ENCODE measurements at places on chromosomes 3 and 15. TPM values are rescaled to one million over a fixed set of nuclear protein-coding genes. Genes with fewer than 3 reads are reported as not detected.
A peak's percentile ranks its signal among the peaks of the same experiment; 100 is the strongest.

DNA sequence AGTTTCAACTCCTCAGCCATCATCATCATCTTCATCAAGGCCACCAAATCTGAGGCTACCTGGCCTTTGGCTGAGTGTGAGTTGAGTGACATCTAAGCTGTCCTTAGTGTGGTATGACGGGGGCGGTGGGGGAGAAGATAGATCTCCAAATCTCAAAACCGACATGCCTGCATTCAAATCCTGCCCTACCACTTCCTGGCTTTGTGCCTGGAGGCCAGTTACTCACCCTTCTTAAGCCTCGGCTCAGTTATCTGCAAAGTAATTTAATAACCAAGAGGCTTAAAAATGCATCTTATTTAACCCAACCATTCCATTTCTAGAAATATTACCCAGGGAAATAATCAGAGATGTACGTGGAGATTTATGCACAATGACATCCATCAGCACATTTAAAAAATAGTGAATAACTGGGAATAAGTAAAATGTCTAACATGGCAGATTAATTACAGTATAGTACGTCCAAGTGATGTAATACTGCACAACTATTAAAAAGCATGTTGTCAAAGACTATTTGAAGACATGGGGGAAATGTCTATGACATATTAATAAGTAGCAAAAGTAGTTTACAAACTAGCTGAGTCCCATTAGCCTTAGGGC is 167.4 kb downstream of the NTRK3 start:
- no peak for DNase-seq

- peak; percentile 50 for DNase-seq
These were observed at the start of gene DRD3 for GRCh38 chr3:114178770-114179368. Gene DRD3 (minus strand): TSS chr3:114179052. CDS start chr3:114171992, 7,060 bp downstream.

GRCh38 chr3:23000371-23000770 is 202.8 kb upstream of the UBE2E2 start:
- DNase-seq, result peak; percentile 19

DNA sequence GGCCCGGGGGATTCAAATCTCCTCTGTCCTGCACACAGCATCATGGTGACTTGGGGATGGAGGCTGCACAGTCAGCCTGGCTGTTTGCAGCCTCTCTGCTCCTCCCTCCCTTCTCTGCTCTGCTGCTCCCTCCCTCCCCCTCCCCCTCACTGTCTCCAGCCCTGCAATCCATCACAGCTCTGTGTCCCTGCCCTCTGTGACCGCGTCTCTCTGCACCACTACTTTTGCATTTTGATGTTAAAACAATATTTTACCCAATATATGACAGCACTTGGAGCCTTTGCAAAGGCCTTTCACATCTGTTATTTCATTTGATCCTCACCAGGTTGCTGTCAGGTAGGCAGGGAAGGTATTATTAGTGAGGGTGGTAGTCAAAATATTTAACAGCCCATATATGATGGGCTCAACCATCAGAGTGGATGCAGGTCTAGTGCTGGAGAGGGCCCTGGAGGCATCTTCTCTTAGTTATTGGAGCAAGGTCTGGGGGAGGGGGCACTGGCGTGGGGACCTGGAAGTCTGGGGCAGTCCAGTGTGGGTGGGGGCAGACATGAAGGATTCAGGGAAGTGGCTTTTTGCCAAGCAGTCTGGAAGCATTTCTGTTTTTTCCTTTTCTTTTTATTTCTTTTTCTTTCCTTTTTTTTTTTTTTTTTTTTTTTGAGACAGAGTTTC is 16.3 kb upstream of the VPS8 start:
- DNase-seq, result no peak

- DNase-seq, result no peak
These were observed 215.7 kb upstream of the FEZF2 start for GRCh38 chr3:62589078-62589477.

DNA sequence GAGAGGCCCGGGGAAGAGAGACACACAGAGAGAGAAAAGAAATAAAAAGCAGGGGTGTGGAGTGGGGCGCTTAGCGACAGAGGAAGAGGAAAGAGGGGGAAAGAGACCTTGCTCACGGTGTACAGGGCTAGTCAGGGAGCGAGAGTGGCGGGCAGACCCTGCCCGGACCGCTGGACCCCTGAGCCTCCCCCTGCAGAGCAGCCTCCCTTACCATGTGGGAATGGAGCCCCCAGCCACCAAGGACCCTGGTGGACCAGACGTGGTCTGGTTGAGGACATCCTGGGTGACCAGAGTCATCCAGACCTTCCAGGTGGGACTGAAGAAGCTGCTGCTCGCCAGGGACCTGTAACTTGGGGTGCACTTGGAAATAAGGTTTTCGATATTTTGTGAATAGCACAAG is 129.6 kb downstream of the CHSY1 start:
- no peak for DNase-seq

- no peak for DNase-seq
These were observed 291.7 kb downstream of the MEX3B start for GRCh38 chr15:81754078-81754477.

- DNase-seq, result no peak
These were observed 15.7 kb downstream of the CCDC12 start for GRCh38 chr3:46960835-46961234.

- no peak for DNase-seq
These were observed 58.0 kb downstream of the CHAC1 start for GRCh38 chr15:41011055-41011815.

GRCh38 chr15:52527911-52528563 is 643 bp downstream of the MYO5A start:
- DNase-seq, result peak; percentile 4

GRCh38 chr15:52020221-52021085 is 1.4 kb downstream of the MAPK6 start:
- no peak for DNase-seq

GRCh38 chr15:44246521-44247268 is 41.8 kb upstream of the GOLM2 start:
- DNase-seq, result no peak

DNA sequence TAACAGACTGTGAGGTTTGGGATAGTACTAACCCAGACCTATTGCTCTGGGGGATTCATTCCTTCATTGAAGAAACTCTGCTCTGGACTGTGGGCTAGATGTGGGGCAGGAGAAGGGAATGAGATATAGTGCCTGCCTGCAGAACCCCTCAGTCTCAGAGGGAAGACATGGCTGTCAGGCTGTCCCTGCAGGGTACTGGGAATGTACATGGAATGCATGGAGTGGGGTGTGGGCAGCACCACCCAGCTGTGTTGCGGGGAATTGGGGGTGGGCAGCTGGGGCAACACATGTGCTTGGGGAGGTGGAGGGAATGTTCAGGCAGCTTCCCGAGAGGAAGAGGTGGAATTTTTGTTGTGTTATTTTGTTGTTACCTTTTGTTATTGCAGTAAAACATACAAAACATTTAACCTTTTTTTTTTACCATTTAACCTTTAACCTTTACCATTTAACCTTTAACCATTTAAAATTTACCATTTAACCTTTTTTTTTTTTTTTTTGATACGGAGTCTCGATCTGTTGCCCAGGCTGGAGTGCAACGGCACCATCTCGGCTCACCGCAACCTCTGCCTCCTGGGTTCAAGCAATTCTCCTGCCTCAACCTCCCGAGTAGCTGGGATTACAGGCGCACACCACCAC is 7.3 kb downstream of the PAQR5 start:
- no peak for DNase-seq

- DNase-seq, result no peak
These were observed 117.7 kb upstream of the RASGRP1 start for GRCh38 chr15:38682363-38682762.

- no peak for DNase-seq
These were observed 5.6 kb upstream of the TP63 start for GRCh38 chr3:189625572-189625971.

Gene FSD2
- polyA plus RNA-seq, result 0.14 TPM

Gene RPUSD3
- polyA plus RNA-seq, result 36.6 TPM

Gene TNIK
- polyA plus RNA-seq, result 22.5 TPM

Gene ASB14
- 0.60 TPM for polyA plus RNA-seq

Gene ARHGEF26
- polyA plus RNA-seq, result 15.1 TPM

Gene OR4F15
- polyA plus RNA-seq, result not detected

Gene GPR176
- polyA plus RNA-seq, result 15.0 TPM

Gene CAMP
- polyA plus RNA-seq, result 1.1 TPM

Gene RTP3
- not detected for polyA plus RNA-seq

Gene CD96
- 0.45 TPM for polyA plus RNA-seq

Gene LRRIQ4
- 0.14 TPM for polyA plus RNA-seq

Gene ZPLD1
- polyA plus RNA-seq, result 0.46 TPM

Gene TKT
- 131 TPM for polyA plus RNA-seq
